ENCODE measurements at places on chromosomes 12 and 14.

GRCh38 chr12:88445705-88446394 lies 134.4 kb downstream of the KITLG start:
- DNase-seq: no peak

- DNase-seq: no peak
These were observed 685 bp downstream of the VAMP1 start for GRCh38 chr12:6469609-6470374.

GRCh38 chr14:64549016-64549415 lies 745 bp upstream of the PPP1R36 start:
- DNase-seq: no peak

DNA sequence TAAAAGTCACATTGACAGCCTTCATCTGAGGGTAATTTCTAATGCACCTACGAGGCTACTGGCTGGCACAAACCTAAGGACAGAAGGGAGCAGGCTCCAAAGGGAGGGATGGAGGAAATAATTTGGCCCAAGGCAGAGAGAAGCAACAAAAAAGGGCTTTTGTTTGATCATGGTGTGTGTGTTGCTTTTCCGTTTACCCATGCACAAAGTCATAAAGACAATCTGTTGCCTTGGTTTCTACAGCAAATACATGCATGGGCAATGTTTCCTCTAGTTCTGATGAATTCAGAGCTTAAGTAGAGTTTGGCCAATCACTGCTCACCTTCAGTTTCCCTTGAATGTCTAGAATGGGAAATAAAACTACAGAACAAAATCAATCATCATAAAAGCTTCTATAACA lies 262.5 kb upstream of the CAND1 start:
- no peak for DNase-seq

DNA sequence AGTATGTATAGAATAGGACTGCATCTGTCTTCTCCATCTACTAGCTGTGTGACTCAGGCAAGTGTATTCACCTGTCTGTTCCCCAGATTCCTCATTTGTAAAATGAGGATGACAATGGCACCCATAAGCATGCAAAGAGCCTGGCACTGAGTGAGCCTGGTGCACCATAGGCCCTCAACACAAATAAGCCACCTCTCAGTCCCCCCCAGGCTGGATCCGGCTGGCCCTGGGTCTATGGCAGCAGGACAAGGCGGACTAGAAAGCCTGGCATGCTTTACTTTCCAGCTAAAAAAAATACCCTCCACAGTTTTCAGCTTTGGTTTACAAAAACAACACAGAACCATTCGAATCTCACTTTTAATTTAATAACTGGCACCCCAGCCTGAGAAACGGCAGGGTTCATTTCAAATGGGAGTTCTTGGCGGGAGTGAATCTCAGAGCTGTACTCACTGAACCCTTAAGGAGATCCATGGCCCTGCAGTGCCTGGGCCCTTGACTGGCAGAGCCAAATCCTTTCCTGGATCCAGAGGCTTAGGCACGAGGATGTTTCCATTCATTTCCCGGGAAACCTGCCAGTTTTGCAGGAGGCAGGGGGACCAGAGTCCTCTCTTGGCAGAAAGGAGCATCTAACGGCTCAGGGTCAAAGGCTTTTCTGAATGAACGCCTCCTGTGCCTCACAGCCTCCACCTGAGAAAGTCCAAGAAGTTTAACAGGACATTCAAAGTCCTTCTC lies 17.7 kb downstream of the SYNE3 start:
- no peak for DNase-seq

DNA sequence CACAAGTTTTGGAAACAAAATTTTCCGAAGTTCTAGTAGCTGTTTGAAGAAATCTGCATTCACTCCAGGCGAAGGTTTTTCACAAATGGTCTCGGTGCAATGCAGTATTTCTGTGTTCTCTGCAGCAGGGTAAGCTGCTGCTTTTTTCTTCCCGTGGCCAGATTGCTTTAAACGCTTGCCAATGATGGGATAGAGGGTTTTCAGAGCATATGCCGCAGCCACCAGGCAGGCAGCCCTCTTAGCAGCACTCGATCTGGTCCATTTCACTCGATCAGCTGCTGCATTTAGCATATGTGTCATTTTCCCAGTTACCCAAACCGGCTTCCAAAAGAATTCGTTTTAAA lies 315 bp downstream of the ABCD2 start:
- no peak for DNase-seq

- no peak for DNase-seq
These were observed 206.0 kb upstream of the DCN start for GRCh38 chr12:91388573-91388972.

GRCh38 chr12:102444093-102444492 lies 36.3 kb downstream of the IGF1 start:
- no peak for DNase-seq

- no peak for DNase-seq
These were observed 1.4 kb downstream of the ASPG start for GRCh38 chr14:104086661-104087461.

DNA sequence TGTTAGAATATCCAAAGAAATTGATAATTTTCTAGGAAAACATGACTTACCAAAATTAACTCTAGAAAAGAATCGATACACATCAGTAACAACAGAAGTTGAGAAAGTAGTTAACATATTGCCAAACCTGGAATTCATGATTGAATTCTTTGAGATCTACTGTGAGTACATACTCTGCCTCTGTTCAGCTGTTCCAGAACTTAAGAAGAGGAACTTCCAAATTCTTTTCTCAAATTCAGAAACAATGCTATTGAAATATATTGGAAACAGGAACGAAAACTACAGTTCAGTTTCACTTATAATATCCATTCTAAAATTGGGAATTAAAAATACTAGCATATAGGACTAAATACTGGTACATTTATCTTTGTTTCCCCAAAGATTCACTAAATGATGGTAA lies 57.9 kb downstream of the MARK3 start:
- DNase-seq: no peak

GRCh38 chr14:24940213-24940783 lies 109.6 kb downstream of the STXBP6 start:
- DNase-seq: no peak

GRCh38 chr12:96711364-96711763 lies 195.7 kb upstream of the NEDD1 start:
- no peak for DNase-seq

GRCh38 chr12:8701046-8701660 lies 3.4 kb downstream of the RIMKLB start:
- no peak for DNase-seq

- DNase-seq: peak; percentile 71
These were observed 634 bp downstream of the MED13L start for GRCh38 chr12:116276652-116277466.

GRCh38 chr14:100470523-100470897 lies 116.7 kb downstream of the BEGAIN start:
- no peak for DNase-seq

DNA sequence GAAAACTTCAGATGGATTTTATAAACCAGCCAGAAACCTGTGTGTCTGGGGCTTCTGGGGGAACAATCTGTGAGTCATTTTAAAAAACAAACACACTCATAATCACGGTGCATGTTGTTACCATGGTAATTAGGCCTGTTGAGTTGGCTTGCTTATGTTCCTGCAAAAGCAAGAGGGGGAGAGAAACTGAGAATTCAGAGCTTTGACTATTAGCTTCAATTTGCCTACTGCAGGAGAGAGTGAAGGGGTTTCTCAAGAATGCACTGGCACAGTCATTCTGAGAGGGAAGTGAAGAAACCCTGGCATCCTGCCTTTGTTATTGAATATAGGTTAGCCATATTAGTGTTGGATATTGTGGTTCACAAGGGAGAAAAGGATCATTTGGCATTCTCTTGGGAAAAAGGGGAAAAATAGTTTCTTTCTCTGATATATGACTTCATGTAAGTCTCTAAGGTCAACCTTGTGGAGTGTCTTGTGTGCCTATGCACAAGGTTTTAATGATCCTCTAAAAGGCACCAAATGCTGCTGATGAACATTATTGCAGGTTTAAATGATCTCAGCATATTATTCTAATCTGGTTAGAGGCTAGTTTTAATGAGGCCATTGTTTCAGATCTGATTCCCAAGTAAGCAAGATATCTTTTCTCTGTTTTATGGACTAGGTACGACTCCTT lies 12.9 kb downstream of the GNG2 start:
- no peak for DNase-seq

GRCh38 chr12:66453844-66454243 lies 151.6 kb downstream of the HELB start:
- DNase-seq: no peak

DNA sequence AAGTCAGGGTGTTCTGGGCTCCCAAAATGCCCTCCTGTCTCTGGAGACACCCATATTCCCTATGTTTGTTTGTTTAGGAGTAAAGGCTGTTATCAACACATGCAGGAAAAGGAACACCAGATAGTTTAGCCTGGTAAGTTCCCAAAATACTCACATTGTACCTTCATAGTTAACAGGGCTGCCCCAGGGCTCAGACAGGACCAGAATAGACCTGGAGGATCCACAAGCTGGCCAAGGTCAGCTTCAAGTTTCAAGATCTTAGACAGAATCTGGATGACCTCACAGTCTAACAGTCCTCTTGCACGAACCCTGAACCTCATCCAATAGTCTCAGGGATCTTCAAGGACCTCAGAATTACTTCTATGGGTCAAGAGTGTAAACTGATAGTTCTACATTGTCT lies 18.1 kb upstream of the HSP90B1 start:
- DNase-seq: no peak

- no peak for DNase-seq
These were observed 349.4 kb downstream of the NELL2 start for GRCh38 chr12:44526655-44527182.

- peak; percentile 58 for DNase-seq
These were observed 49.0 kb downstream of the KCTD10 start for GRCh38 chr12:109428037-109428629.

DNA sequence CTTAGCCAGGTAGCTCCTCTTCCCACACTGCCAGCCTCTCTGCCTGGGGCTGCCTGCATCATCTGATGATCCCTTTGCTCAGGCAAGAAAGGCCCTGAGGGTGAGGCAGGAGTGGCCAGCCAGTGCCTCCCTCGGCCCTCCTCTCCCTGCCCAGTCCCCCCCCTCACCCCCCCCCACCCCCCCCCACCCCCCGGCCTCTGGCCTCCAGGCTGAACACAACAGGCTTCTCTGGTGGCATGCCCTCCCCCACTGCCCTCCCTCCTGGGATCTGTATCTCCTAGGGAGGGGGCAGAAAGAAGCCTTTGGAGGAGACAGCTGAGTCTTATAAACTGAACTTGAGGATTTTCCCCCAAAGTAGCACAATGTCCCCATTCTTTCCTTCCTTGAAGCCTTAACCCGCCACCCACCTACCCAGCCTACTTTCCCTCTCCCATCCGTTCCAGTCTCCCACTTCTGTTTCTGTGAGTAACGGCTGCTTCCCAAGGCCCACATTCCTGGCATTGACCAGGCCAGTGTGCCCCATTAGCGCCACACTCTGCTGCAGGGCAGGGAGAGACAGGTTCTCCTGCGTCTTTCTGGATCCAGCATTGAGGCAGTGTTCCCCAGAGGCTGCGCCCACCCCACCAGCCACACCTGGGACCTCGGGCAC lies 82.1 kb downstream of the B4GALNT3 start:
- DNase-seq: no peak

DNA sequence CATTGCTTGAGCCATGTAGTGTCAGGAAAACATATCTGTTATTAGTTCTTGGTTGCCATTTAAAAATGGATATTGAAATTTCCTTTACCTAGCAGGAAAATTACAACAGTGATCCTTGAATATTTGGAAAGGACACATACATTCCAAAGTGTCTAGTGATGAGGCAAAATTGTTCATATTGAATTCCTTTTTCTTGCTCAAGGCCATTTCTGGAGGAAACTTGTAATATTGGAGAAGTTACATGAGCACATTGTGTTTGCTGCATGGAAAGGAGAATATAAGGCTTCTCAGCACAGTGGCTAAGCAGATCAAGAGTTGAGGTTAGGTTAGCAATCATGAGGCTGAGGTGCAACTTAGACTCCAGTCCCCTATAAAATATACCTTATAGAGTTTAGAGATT lies 121.9 kb downstream of the PDE3A start:
- no peak for DNase-seq

DNA sequence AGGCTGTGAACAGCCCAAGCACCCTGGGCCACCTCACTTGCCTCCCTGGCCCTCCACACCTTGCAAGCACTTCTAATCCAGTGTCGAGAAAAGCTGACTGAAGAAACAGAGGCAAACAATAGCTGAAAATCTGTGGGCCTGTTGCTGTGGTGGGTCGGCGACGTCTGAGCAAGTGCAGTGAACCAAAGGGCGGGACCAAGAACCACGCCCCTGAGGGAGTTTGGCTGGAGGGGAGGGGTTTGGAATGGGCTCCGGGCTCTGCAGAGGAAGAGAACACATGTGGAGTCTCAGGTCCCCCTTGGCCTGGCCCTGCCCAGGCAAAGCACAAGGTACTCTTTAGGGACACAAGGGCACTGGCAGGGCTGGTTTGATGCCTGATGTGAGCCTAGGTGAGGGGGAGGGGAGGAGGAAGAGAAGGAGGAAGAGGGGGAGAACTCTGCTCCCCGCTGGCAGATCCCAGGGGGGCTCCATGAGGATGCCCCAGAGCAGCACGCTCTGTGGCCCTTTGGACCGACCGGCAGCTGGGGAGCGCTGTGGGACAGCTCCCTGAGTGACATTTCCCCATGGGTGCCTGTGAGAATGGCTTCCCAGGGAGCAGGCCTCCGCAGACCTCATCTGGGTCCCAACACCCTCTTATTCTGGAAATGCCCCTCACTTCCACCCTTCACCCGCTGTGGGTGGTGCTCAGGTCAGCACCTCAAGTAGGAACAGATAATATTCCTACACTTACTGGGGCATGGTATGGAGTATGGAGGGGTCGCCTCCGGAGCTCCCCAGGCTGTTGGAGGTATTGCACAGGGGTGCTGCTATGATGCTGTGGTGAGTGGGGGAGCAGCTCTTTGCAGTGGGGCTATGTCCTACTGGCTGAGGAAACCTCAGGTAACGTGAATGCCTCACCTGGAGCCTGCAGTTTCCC lies 85.5 kb downstream of the CPSF2 start:
- no peak for DNase-seq

Data from mesothelial cell of epicardium (in vitro differentiated cells).